ENCODE measurements at places on chromosomes 2 and 18.

- no peak for DNase-seq
Observed at GRCh38 chr18:51091270-51091669, 61.3 kb downstream of the SMAD4 start.

GRCh38 chr2:25159949-25160348 lies 8.4 kb downstream of the POMC start:
- DNase-seq: no peak

GRCh38 chr2:128750328-128751165 lies 431.9 kb upstream of the HS6ST1 start:
- DNase-seq: no peak

DNA sequence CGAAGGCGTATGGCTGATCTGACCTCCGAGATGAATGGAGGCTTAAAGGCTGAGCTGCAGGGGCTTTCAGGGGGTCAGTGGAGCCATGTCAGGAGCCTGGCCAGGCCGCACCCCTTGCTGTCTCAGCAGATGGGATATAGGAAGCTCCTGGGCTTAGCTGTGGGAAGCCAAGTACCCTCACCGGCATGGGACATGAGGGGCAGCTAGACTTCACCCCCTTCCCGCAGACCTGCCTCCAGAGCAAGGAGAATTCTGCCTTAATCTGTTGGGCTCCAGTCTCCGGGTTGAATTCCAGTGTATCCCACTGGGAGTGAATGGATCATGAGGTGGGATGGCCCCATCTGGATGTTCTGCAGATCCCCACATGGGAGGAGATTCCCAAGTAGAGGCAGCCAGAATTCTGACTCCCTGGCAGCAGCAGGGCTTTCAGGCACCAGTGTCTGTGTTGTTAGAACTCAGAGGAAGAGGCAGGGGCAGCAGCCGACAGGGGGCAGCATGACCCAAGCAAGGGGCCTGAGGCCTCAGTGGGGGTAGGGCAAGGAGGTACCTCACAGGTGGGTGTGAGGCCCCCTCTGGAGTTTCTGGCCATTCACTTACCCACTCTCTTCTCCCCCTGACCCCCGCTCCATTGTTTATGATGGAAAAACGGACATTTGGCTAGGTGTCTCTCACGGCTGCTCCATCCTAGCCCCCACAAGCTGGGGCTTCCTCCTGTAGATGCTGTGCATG lies 19.1 kb downstream of the CAPG start:
- peak; percentile 60 for DNase-seq

DNA sequence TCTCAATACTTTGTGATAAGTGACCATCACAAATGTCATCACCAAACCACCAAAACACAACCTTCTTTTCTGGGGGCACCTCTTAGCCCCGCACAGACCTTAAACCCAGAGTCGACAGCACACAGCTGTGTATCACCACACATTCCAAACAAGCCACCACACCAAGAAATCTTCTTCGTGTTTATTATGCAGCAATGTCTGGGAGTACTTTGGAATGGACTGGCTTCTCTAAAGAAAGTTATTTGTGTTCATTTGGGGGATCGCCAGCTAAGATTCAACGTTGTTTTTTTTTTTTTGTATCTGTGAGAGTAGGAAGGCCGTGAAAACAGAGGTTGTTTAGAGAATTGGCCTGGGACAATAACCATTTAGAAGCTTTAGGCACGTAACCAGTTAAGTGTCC lies 1.1 kb upstream of the MTA3 start:
- no peak for DNase-seq

DNA sequence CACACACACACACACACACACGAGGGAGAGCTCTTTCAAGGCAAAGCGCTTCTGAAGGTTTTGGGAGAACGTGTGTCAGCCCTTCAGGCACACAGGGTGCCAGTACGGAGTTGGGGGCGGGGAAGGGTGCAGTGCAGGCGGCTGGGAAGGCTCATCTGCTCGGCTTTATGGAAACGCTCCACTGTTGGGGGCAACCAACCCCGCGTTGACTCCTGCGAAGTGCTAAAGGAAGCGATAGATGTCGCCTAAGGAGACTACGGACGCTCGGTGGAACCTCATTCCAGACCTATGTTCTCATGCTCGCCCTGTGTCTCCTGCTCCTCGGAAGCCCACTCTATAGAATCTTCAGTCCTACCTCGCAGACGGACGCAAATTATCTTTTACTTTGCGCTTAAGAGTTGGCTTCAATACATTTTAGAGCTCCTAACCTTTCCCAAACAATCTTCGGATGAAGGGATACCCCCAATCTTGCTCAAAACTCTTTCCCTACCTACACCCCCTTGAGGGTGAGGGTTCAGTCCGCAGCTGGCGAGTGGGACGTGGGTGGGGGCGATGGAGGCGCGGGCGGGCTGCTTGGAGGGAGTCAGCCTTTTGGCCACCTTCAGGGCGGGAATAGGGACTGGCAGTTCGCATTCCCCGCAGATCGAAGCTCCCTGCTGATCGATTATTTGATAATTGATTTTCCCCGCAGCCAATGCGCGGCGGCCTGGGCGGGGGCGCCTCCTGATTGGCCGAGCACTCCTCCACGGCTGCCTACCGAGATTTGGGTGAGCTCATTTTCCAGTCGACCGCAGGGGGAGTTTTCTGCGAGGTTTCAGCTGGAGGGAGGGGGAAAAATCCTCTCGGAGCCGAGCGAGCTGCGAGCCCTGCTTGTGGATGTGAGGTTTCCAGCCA lies 1.9 kb upstream of the MEIS1 start:
- no peak for DNase-seq

DNA sequence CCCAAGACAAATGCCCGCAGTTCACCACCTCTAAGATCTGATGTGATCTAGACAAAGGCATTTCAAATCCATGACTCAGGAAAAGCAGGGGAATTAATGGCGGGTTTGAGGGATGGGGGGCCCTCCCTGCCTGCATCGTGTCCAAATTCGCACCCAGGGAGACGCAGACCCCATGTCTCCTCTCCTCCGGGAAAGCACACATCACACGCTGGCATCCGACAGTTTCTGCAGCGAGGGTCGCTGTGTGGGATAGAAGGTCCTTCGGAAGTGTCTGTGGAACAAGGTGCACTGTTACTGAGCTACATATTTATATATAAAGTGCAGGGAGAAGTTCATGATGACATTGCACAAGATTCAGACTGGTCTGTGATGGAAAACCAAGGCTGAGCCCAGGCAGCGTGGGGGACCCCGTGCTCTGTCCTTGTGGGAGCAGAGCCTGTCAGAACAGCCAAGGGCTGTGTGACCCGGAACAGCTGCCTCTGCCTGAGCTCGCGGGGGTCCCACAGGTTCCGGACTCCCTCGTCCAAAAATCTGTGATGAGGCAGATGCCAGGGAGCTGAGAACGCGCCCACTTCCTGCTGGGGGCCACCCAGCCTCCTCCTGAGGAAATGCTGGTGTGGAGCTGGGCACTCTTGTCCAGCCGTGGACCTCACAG lies 82.3 kb upstream of the CTDP1 start:
- DNase-seq: no peak

GRCh38 chr18:62396967-62397366 lies 71.9 kb downstream of the TNFRSF11A start:
- DNase-seq: no peak

DNA sequence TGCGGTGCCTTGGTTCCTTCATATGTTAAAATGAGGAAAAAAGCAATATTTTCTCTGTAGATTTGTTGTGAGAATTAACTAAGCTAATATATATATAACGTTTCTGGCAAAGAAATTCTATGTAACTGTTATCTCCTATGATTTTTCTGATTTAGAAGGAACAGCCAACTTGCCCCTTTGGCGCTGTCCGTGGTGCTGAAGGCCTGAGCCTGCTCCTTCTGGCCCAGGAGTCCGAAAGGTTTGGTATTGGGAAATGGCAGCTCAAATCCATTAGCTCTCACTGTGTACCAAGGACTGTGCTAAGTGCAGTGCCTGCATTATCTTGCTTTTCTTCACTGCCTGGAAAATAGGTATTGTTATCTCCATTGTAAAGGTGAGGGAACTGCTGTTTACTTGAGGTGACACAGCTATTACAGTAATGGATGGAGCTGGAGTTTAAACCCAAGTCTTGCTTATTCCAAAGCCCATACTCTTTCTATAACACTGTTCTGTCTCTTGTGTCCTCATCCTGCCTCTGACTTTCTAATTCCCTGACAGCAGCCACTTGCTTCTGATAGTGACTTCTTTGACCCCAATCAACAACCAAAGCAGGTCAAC lies 52.2 kb downstream of the C1QL2 start:
- DNase-seq: no peak

GRCh38 chr2:140014204-140014546 lies 1234.0 kb upstream of the NXPH2 start:
- DNase-seq: no peak

Measured in stimulated activated CD8-positive, alpha-beta memory T cell treated with anti-CD3 and anti-CD28 coated beads, Interleukin-7, amount 100 ng/mL, for 24 hours (primary cell).